M059J (cell line): ENCODE measurements at places on chromosomes 2 and 18.

GRCh38 chr2:26633351-26633945, 7.7 kb downstream of the CIB4 start:
- DNase-seq = no peak

DNA sequence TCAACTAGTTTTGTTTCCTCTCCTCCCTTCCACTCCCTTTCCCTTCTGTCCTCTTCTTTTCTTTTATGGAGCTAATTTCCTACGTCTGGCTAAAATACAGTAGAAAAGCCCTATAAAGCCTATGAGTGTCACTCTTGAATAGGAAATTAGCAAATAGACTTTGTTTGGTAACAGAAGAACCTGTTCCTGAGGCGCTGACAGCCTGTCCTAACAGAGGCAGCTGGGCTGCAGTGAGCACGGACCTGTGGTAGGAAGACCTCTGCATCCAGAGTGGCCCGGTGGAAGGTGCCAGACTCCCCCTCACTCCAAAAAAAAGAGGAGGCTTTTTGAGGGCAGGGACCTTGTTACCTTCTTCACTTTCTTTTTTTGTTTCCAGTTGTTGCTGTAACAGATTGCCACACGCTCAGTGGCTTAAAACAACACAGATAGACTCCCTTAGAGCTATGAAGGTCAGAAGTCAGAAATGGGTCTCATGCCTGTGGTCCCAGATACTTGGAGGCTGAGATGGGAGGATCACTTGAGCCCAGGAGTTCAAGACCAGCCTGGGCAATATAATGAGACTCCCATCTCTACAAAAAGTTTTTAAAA, 81.2 kb upstream of the TXNDC2 start:
- no peak for DNase-seq

GRCh38 chr2:29114586-29114945, 649 bp upstream of the CLIP4 start:
- no peak for DNase-seq

DNA sequence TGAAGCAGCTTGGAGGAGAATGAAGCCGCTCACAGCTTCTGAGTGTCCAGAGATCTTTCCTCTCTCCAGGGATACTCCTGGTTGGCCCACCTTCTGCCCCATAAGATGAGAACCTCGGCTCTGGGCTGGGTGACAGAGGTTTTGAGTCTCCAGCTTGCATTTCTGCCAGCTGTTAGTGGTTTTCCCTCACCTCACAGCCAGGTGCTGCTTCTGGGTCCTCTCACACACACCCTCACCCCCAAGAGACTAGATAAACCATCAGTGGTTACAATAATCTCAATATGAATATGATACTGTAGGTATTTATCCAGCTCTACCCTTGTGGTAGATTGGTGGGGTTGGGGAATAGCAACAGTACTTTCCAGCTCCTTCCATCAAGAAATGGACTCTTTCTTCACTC, 161.7 kb upstream of the SIX3 start:
- DNase-seq = no peak

GRCh38 chr2:236875906-236876505, 209.7 kb upstream of the COPS8 start:
- DNase-seq = no peak

DNA sequence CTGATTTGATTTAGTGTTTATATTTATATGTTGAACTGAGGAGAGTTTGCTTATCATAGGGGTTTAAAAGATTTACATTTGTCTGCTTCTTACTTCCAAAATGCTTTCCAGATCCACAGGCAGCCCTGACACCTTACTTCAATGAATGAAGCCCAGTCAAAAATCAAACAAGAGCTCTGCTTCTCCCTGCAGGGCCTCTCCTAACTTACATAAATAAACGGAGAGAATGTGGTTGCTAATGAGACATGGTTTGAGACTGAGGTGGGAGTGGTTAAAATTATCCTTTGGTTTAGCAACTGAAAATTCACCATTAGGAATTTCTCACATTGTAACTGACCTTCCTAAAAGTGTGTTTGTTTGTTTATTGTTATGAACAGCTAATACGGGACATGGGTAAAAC, 612.3 kb upstream of the FANCL start:
- no peak for DNase-seq

- no peak for DNase-seq
These were observed 286.8 kb downstream of the CLIP4 start for GRCh38 chr2:29401994-29402393.

DNA sequence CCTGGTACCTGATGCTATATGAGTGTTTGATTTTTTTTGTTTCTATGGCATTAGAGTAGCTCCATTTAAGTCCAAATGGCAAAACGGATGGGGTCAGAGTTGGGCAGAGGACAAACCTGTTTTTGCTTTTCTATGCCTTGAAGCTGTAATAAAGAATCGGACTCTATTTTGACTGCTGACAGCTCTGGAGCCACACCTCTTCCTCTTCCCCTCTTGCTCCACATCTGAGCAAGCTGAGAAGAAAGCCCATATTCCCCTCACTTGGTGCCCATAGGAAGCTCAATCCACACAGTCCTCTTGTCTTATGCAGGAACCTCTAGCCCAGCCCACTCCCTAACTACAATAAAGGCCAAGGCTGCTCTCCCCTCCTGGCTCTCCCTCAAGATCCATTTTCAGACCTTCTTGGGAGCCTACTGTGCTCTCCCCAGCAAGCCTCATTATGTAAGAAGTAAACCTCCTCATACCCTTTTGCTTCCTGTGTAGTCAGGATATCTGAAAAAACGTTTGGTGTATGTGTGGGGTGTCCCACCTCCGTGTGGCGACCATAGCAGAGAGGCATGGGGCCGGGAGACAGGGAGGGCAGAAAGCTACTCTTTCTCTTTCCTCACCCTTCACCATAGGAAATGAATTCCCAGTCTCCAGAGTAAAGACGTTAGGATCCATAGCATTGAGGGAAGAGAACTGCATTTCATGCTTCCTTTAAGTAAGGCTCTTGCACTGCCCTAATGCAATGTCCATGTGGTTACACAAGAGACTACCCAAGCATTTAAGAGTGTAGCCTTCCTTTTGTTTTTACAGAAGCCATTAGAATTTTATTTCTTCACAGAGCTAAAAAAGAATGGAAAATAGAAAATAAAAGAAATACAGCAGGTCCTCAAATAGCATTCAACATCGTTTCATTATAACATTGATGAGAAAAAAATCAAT, 41.9 kb upstream of the RAPGEF4 start:
- DNase-seq = peak; percentile 46

GRCh38 chr2:178263159-178263860, 69.0 kb downstream of the OSBPL6 start:
- DNase-seq = no peak

DNA sequence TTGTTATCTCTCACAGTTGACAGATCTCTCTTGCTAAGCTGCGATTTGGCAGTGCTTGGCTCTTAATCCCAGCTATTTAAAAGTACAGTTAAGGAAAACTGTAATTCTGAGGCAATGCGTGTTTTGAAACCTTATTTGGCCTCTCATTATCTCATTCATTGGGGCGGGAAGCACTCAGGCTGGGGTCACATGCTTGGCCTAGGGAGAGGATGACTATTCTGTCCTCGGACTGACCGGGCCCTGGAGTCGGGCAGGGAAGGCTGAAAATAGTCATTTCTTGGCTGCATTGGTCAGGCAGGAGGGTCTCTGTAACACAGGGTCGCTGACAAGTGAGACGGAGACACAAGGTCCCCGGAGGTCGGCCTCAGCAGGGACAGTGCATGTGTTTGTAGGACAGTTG, 20.2 kb upstream of the EMILIN2 start:
- no peak for DNase-seq

- no peak for DNase-seq
These were observed 201.6 kb upstream of the PARD3B start for GRCh38 chr2:204343685-204344084.

GRCh38 chr2:230748087-230748486, 35.4 kb downstream of the CAB39 start:
- peak; percentile 55 for DNase-seq
